ENCODE measurements at places on chromosomes 5 and 9.

GRCh38 chr5:124040799-124041198 is 528.8 kb downstream of the CSNK1G3 start:
- DNase-seq = no peak

DNA sequence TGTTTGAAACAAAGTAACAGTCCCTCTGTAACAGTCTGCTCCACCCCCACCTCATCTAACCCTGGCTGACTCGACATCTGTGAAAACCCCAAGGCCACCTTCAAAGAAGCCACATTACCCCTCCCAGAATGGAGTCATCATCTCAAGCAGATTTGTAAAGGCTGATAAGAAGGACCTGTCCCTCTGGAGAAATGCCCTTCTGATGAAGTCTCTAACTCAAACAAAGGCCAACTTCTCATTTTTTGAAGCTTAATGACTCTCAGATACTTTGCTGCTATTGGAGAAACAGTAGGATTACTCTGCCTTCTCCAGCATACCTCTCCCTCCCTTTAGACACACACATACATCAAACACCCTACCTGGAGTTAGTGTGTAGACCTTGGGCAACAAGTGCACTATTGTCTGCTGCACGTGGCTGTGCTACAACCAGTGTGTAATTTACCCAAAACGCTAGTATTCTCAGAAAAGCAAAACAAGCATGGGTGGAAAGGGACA is 5.3 kb upstream of the SUSD1 start:
- DNase-seq = peak; percentile 79

GRCh38 chr9:131773911-131774379 is 34.1 kb upstream of the RAPGEF1 start:
- no peak for DNase-seq

- DNase-seq = no peak
These were observed 43.0 kb downstream of the PSD2 start for GRCh38 chr5:139838381-139839197.
